Activated naive CD4-positive, alpha-beta T cell treated with anti-CD3 and anti-CD28 coated beads, Interleukin-2, amount 50 U/mL, for 16 hours (primary cell): ENCODE measurements at places on chromosomes 1 and 21.

DNA sequence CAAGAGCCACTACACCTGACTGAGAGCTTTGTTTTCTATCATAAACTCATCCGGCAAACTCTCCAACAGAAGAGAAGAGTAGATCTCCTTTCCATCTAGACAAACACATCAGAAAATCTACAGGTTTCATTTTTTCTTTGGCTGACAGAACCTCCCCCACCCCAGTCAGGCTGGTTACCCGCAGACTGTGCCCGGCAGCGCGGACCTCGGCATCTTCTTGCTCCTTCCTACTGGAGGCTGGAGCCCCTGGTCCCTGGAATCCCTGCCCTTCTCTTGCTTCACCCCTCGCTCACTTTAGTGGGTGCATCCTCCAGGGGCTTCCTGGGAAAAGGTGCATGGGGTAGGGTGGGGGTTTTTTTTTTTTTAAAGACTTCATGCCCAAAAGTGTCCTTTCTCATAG is 23.0 kb downstream of the NCMAP start:
- no peak for DNase-seq

- DNase-seq, result no peak
These were observed 20.1 kb downstream of the IFNLR1 start for GRCh38 chr1:24167008-24167407.

GRCh38 chr1:37175666-37176215 is 141.4 kb upstream of the GRIK3 start:
- DNase-seq, result no peak

GRCh38 chr1:83698644-83699043 is 300.3 kb downstream of the TTLL7 start:
- no peak for DNase-seq

- peak; percentile 62 for DNase-seq
These were observed 8.2 kb downstream of the IFFO2 start for GRCh38 chr1:18948048-18948912.

GRCh38 chr1:26949926-26950319 is 10.3 kb downstream of the KDF1 start:
- DNase-seq, result no peak

- DNase-seq, result no peak
These were observed 6.3 kb downstream of the APOBEC4 start for GRCh38 chr1:183646776-183647175.

GRCh38 chr1:147676311-147677085 is 6.2 kb upstream of the ACP6 start:
- no peak for DNase-seq

GRCh38 chr1:162922201-162922600 is 61.2 kb upstream of the CCDC190 start:
- no peak for DNase-seq

GRCh38 chr21:27339902-27340301 is 373.0 kb upstream of the ADAMTS5 start:
- no peak for DNase-seq

DNA sequence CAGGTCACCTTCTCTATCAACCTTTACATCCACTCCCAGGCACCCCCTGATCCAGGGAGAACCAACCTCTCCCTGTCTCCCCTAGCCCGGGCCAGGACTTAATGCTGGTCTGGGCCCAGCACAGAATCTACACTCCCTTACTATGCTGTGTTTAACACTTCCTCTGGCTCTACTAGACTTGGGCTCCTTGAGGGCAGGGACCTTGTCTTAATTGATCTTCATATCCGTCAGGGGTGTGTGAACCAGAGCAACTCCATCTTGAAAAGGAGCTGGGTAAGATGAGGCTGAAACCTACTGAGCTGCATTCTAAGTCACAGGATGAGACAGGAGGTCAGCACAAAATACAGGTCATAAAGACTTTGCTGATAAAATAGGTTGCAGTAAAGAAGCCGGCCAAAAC is 98.9 kb downstream of the SSBP3 start:
- no peak for DNase-seq

DNA sequence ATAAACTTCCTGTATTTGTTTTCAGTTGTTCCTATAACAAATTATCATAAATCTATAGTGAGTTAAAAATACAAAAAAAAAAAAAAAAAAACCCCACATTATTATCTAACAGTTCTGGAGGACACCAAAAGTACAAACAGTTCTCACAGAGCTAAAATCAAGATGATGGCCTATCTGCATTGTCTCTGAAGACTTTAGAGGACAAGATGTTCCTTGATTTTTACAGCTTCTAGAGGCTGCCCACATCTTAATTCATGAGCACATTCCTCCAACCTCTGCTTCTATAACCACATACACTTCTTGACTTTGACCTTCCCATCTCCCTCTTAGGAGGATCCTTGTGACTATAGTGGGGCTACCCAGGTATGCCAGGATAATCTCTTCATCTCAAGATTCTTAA is 806.1 kb downstream of the LTN1 start:
- DNase-seq, result no peak

- no peak for DNase-seq
These were observed 81.3 kb upstream of the DUSP10 start for GRCh38 chr1:221823149-221823548.

DNA sequence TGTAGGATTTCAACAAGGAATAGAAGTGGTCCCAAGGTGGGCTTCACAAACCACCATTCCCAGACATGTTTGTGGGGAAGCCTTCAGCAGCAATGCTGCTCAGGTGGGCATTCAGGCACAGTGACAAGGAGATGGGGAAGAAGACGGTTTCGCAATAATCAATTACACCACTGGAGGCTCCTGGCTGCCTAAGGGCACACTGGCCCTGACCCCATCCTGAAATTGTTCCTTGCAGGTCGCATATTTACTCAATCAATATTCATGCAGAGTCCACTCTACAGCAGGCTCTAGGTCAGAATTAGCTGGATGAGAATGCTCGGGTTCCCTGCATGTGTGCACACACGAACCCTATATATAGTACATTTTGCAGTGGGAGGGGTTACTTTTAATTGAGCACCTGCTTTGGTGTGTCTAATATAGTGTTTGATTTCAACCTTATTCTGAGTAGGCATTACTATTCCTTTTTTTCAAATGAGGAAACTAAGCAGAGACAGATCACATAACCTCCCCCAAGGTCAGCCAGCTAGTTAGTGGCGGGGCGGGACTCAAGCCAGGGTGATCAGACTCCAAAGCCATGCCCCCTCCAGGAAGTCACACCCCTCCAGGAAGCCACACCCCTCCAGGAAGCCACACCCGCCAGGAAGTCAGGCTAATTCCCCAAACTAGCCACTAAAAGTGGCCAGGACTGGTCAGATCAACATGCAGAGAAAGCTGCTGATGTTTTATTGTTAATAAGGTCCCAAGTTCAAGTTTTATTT is 106.5 kb downstream of the HLCS start:
- DNase-seq, result no peak
